ENCODE measurements at places on chromosomes 6 and 20.

- DNase-seq: no peak
These were observed 76.8 kb downstream of the FYN start for GRCh38 chr6:111796310-111796918.

DNA sequence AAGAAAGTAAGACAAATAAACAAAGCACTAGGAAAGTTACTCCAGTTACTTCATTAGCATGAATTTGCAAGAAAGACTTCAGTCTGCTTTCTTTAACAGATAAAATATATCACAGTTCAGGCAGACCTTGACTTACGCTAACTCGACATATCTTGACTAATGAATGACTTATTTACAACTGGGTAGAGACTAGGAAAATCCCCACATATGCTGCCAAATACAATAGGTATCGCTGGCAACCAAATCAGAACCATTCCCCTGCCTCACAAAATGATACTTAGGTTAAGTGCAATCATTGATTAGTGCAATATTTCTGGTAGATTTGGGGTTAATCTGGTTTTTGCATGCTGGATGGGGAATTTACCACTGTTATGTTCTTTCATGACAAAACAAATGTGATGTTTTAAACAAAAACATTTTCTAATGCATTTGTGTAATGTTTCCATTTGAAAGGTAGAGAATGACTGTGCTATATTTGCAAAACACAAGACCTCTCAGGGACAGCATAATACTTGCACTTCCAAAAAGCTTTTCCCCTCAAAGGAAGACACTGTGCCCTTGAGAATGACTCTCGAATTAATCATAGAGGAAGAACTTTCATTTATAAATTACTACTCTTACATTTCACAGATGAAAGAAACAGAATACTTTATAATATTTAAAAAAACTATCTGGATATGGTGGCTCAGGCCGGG lies 101.6 kb downstream of the PRKN start:
- no peak for DNase-seq

DNA sequence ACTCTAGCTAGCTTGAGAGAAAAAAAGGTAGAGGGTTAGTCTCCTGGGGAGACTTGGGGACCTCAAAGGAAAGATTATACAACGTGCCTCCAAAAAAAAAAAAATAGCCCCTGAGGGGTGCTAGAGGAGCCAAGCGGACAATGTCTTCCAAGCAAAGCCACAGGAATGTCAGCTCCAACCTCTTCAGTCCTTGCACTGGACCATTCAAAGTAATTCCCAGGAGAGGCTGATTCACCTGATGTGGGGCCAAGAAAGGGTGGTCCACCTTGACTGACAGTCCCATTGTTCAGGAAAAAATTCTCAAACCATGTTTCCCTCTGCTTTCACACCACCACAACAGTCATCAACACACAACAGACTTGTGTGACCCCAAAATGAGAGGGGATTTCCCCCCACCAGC lies 30.7 kb downstream of the ASIP start:
- DNase-seq: no peak

DNA sequence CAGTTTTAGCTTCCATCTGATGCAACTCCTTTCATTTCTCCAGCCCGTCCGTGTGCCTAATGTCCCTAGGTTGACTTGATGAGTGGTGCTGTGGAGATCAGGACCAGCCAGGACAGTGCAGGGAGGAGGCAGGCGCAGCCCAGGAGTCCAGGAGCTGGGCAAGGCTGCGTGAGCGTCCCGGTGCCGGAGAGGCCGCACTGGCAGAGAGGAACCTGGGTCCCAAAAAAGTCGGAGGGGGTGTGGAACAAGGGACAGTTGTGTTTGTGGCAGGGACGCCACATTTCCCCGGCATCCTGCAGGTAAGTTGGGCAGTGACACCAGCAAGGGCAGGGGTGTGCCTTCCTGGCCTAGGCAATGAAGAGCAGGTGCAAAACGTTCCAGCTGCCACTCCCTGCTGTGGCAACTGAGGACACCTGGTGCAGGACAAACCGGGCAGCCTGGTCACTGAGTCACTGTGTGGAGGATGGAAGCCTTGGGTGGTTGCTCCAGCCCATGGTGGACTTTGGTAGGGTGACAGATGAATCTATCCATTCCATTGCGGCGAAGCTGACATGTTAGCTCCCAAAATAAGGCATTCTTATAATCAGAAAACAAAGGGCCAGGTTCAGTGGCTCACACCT lies 53.2 kb downstream of the RAMACL start:
- no peak for DNase-seq

DNA sequence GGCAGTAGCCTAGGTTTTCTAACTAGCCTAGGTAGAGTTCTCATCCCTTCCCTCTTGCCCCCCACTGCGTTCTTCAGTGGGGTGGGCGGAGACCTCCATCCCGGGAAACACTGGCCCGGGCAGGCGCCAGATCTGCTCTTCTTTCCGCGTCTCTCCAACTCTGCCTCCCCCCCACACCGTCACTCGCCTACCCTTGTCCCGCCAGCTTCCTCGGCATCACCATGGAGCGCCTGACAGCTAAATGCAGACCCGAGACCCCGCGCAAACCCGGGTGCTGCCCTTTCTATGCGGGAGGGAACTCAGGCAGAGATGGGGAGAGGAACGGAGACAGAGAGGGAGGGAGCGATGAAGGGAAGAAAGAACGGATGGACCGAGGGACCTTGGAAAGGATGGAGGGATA lies 1494.8 kb upstream of the DEFB115 start:
- no peak for DNase-seq
